ENCODE measurements at places on chromosomes 6 and 20.

GRCh38 chr6:18439581-18439980, 52.4 kb downstream of the RNF144B start:
- no peak for DNase-seq

- DNase-seq, result no peak
These were observed 1422.8 kb upstream of the EYS start for GRCh38 chr6:67129780-67130179.

GRCh38 chr6:166156942-166157341, 10.7 kb downstream of the TBXT start:
- no peak for DNase-seq

GRCh38 chr6:373773-374724, 17.5 kb upstream of the IRF4 start:
- DNase-seq, result no peak

DNA sequence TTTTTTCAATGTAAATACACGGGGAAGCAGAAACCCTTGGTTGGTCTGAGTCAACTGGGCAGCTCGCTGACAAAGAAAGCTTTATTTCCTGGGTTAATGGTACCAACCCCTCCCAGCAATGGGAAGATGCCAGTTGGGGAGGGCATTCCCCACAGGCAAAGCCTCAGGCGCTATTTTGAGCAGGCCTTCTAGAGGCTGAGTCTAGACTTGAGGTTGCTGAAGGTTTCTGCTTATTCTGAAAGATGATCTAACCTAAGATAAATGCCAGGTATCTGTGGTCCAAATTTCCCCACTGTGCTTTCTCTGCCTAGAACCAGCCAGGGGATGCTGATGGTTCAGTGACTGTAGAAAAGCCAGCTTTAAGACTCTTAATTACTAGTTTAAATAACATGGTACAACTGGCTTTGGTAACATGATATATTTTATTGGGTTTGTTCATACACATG, 172.5 kb upstream of the JARID2 start:
- no peak for DNase-seq
